Breast epithelium (tissue), 4 donors: ENCODE measurements at places on chromosomes 4 and X.

DNA sequence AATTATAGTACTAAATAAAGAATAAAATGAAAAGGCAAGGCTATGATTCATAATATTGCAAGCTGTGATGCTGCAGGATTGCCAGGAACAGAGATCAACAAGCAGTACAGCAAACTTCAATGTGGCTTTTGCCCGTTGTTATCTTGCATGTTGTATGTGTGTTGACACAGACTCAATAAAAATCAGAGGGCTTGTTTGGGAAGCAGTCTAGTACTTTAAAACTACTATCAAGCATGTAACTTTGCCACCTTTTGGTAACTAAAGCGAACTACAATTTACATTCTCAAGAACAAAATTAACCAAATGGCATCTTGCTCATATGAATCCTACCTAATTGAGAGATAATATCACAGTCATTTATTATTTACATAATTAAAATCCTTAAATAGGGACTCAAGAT is 79.8 kb upstream of the GPM6A start:
- no peak for DNase-seq
- H3K36me3 ChIP-seq = no peaks in the 10 kb centered on the region
- H3K27me3 ChIP-seq = no peaks in the 10 kb centered on the region
- H3K27ac ChIP-seq = no peak overlapping the region

DNA sequence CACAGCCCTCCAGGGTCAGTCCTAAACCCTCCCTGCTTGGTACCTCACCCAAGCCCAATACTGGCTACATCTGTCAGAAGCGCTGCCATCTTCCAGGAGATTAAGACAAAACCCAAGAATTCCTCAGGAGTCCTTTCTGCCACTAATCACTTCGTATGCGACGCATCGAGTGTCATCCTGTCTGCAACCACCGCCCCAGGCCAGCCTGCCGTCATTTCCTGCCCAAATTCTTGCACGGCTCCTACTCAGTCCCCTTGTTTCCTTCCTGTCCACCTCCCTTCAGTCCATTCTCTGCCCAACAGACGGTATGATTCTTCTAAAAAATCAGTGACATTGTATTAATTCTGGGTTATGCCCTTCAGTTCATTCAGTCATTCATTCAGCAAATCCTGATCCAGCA is 113.6 kb downstream of the NFKB1 start:
- no peaks in the 10 kb centered on the region for H3K27me3 ChIP-seq
- H3K4me3 ChIP-seq = no peak overlapping the region
- H3K36me3 ChIP-seq = no peaks in the 10 kb centered on the region
- no peaks in the 10 kb centered on the region for H3K4me1 ChIP-seq
- DNase-seq = no peak

- no peaks in the 10 kb centered on the region for H3K4me1 ChIP-seq
- no peaks in the 10 kb centered on the region for H3K36me3 ChIP-seq
- H3K27ac ChIP-seq = peak overlapping the region; percentile 16
- H3K4me3 ChIP-seq = no peak overlapping the region
Measured at GRCh38 chr4:76665153-76665552, 230.1 kb downstream of the SHROOM3 start.

DNA sequence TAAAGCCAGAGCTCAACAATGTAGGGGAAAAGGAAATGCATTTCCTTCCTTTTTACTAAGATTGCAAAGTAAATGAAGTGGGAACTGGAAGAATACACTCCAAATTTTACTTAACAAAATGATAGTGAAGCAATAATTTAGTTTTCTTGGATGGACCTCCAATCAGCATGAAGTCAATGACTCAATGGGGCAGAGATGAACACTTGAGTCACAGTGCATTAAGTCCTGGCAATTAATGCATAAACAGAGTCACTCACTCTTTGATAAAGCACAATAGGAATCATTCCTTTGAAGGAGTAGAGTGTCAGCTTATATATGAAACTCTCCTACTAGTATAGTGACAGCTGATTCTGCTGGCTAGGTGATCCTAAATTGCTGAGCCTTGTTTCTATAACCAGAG is 66.7 kb upstream of the FRAS1 start:
- no peak overlapping the region for H3K27ac ChIP-seq
- H3K4me3 ChIP-seq = no peak overlapping the region
- H3K4me1 ChIP-seq = no peaks in the 10 kb centered on the region
- no peak for DNase-seq
